ENCODE measurements at places on chromosomes 12 and 14.

GRCh38 chr12:32669584-32669983 is 9.5 kb upstream of the DNM1L start:
- no peak for DNase-seq

DNA sequence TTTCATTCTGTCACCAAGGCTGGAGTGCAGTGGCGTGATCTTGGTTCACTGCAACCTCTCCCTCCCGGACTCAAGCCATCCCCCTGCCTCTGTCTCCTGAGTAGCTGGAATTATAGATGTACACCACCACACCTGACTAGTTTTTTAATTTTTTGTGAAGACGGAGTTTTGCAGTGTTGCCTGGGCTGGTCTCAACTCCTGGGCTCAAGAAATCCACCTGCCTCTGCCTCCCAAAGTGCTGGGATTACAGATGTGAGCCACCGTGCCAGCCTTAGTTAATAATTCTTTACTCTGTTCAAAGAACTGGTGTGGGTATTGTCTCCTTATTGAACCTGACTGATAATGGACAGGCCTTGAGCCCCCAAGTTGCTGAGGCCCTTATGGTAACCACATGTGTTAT is 10.4 kb upstream of the KRT7 start:
- DNase-seq, result no peak

DNA sequence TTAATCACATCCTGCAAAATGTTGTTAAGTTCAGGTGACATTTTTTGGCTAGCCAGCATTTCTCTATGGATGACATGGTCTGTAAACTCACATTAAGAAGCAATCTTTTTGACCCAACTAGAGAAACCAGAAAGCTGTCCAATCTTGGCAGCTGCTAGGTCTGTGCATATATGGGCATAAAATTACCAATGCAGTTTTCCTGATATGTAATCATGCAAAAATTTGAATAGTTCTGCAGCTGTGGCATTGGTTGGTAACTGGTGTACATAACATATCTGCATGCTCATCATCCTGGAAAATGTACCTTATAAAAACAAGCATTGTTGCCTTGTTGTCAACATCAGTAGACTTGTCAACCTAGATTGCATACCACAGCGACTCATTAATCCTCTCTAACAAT is 620.0 kb upstream of the LRFN5 start:
- no peak for DNase-seq

- DNase-seq, result no peak
Measured at GRCh38 chr12:113858841-113859386, 107.2 kb downstream of the RBM19 start.

DNA sequence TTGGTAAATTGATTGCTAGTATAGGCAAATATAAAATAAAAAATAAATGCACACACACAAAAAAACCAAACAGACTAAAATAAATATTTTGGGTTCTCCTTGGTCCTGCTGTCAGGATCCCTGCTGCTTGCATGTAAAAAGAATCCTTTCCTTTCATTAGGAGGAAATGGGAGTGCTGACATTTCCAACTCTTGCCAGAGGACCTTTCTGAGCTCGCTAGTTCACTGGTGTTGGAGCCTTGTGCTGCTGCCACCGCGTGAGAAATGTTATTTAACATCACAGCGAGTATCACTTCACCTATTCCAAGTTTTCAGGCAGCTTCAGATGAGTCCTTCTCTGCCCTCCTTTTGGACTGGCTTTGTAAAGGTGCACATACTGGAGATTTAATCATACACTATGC is 358.9 kb downstream of the NPAS3 start:
- no peak for DNase-seq

- no peak for DNase-seq
Measured at GRCh38 chr12:1115484-1116231, 124.6 kb downstream of the ERC1 start.

DNA sequence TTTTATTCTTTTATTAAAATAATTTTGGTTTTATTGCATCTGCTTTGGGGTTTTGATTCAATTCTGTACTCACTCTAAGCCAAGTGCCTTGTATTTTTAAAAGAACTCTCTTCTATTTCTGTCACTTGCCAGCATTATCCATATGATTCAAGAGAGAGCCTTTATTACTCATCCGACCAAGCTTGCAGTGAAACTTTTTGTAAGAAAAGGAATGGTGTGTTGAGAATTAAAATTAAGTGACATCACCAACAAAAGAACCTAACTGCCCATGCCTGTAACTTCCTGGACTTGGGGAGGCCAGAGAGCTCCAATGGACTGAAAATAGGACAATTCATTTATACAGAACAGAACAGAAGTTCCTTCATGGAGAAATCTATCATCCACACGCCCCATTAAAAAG is 52.1 kb downstream of the GALNT4 start:
- DNase-seq, result no peak

GRCh38 chr12:19916974-19917373 is 451.4 kb upstream of the PDE3A start:
- DNase-seq, result no peak

DNA sequence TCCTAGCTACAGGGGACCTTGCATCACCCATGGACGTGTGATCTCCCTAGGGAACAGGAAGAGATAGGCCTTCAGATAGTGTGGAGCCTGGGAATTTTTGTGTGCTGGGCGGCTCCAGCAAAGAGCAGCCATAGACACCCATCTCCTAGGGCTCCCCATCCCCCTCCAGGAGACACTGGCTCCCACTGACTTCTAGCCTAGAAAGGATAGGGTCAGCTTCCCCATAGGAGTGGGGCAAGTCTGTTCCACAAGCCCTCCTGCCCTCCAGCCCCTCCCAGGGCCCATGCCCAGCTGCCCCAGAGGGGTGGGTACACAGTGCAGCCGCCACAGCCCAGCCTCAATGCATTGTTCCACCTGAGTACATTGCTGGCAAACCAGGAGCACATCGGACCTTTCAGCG is 16.5 kb upstream of the LALBA start:
- DNase-seq, result no peak

- DNase-seq, result no peak
Measured at GRCh38 chr12:54522243-54522642, 24.7 kb downstream of the NCKAP1L start.

GRCh38 chr12:96176575-96176974 is 17.6 kb upstream of the ELK3 start:
- DNase-seq, result no peak

- no peak for DNase-seq
Measured at GRCh38 chr14:54550514-54550913, 16.4 kb upstream of the SAMD4A start.

DNA sequence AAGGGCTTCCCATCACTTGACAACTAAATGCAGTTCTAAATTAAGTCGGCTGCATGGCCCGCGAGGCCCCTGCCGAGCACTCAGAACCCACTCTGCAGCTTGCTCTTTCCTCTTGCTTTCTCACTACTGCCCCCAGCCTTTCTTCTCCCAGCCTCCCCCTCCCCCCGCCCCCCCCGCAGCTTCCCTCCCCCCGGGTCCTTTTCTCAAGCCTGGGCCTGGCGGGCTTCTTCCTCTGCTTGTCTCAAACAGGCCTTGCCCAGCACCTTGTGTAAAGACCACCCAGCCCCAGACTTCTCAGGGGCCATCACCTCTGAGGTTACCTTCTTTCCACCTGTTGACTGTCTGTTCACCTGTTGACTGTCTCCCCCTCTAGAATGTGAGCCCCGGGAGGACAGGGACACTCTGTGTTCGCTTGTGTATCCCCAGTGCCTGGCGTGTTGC is 1.1 kb downstream of the CYP46A1 start:
- DNase-seq, result no peak

GRCh38 chr12:56212361-56212760 is 9.4 kb downstream of the RNF41 start:
- DNase-seq, result no peak
